ENCODE measurements at places on chromosomes 5 and 9. TPM values are rescaled to one million over a fixed set of nuclear protein-coding genes. Genes with fewer than 3 reads are reported as not detected.

IL9 gene
- not detected for total RNA-seq

CCDC152 gene
- 0.09 TPM for total RNA-seq

DNA sequence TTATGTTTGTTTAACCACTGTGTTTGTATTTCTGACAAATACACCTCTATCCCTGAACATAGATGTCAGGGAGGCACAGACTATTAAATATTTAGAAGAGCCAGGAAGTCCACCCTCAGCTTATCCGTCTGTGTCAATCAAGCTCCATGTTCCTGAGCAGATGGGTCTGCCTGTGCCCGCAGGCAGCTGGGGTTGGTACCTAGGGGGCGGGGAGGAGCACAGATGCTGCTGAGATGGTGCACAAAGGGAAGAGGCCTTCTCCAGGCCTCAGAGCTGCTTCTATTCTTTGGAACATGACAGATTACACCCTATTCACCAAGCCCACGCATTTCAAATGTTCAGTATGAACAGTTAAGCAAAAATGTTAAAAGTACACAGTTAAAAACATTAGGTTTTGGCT is 142.1 kb downstream of the EPB41L4A start:
- no peak for DNase-seq

- DNase-seq, result no peak
Observed at GRCh38 chr5:45512521-45512920, 183.7 kb downstream of the HCN1 start.
